Activated CD4-positive, alpha-beta T cell treated with anti-CD3 and anti-CD28 coated beads for 36 hours (primary cell): ENCODE measurements at places on chromosomes 4 and X. TPM values are rescaled to one million over a fixed set of nuclear protein-coding genes. Genes with fewer than 3 reads are reported as not detected.
A peak's percentile ranks its signal among the peaks of the same experiment; 100 is the strongest.

DNA sequence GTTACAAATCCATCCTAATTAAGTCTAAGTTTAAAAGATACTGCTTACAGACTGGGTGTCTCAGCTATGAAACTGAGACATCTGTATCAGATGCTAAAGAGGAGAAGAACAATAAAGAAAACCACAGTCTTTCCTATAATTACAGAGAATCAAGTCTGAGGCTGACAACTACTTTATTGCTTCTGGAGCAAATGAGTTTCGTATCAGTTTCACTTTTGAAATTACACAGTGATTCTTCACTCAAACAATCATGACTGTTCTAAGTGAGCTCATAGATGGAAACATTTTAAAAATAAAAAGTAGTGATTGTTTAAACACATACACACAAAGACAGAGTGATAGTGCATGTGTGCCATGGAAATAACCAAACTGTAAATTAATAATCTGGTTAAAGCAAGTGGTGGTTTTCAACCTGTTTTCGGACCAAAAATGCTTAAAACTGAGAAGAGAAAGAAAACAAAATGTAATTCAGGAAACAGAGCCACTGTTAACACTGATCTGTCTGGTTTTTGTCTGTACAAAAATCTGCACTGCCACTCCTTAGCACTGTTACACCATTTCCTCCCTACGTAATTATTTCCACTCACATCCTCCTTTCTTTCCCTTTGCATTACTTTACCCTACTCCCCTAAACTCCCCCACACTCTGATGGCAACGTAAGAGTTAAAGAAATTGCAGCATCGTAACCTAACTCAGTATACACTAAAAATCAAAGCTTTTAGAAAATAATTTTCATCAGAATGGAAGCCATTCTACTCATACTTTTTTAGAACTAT lies 12.5 kb downstream of the RFC1 start:
- peaks cover 41% of the 10 kb centered on the region for H3K36me3 ChIP-seq
- H3K4me3 ChIP-seq = peak overlapping the region; percentile 70
- no peaks in the 10 kb centered on the region for H3K27me3 ChIP-seq
- peak overlapping the region; percentile 94 for H3K27ac ChIP-seq
- DNase-seq = peak; percentile 47

MSANTD1 gene
- 0.69 TPM for total RNA-seq

SLC4A4 gene
- total RNA-seq = 0.16 TPM

DNA sequence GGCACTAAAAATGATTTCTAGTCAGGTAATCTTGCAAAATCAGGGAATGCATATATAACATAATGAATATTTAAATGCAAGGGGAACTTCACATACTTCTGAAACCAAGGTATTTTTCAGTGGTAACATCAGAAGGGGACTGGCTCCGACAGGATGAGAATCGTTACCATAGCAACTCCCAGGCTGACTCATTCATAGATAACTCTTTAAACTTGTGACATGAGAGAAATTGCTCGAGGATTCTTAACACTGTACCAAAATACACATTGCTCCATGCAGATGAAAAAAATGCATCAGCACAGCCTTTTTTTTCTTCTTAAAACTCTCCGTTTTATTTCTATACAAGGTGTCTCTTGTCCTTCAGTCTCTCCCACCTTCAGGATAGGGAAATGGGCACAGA lies 114.3 kb downstream of the GABRB1 start:
- H3K36me3 ChIP-seq = no peaks in the 10 kb centered on the region
- no peak overlapping the region for H3K27ac ChIP-seq

EDA gene
- total RNA-seq = 1.1 TPM

USP51 gene
- total RNA-seq = 2.5 TPM

GRCh38 chrX:150692831-150693724 lies at the start of gene MTMR1:
Gene MTMR1, plus strand, starts transcription at chrX:150693396. Its CDS starts 135 bp downstream, at chrX:150693531.
- peak within 1 kb of the TSS; percentile 88 for H3K4me3 ChIP-seq
- peaks cover 27% of the 10 kb centered on the region for H3K36me3 ChIP-seq
- H3K4me1 ChIP-seq = peaks cover 69% of the 10 kb centered on the region
- peak within 1 kb of the TSS; percentile 98 for H3K27ac ChIP-seq
- H3K27me3 ChIP-seq = no peaks in the 10 kb centered on the region

DNA sequence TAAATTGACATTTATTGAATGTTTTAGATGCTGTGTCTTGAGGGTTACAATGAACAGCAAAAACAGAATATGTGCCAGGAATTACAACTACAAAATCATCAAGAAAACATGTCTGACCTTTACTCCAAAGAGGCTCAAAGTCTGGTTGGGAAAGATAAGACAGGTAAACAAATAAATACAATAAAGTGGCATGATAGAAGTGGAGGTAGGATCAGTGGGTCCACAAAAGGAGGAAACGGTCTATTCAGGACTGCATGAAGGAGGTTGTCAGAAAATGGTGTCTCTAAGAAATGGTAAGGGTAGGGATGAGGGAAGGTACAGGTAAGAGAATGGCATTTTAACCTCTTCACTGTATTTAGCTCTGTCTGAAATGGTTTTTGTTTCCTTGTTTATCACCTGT lies 3.8 kb downstream of the ARHGEF38 start:
- no peak for DNase-seq
- no peaks in the 10 kb centered on the region for H3K4me1 ChIP-seq
- H3K4me3 ChIP-seq = no peak overlapping the region
- H3K27me3 ChIP-seq = peaks cover 6% of the 10 kb centered on the region

- no peak overlapping the region for H3K27ac ChIP-seq
- H3K4me1 ChIP-seq = no peaks in the 10 kb centered on the region
- no peak overlapping the region for H3K4me3 ChIP-seq
- no peak for DNase-seq
- peaks cover 2% of the 10 kb centered on the region for H3K27me3 ChIP-seq
Measured at GRCh38 chr4:148481636-148482035, 39.4 kb upstream of the NR3C2 start.

SLC26A1 gene
- total RNA-seq = 0.21 TPM

GRCh38 chr4:183349673-183350072 lies 27.4 kb upstream of the CLDN24 start:
- H3K4me3 ChIP-seq = no peak overlapping the region
- H3K27ac ChIP-seq = peak overlapping the region; percentile 37
- peak; percentile 25 for DNase-seq
- peaks cover 16% of the 10 kb centered on the region for H3K27me3 ChIP-seq
- H3K36me3 ChIP-seq = peaks cover 4% of the 10 kb centered on the region

CCSER1 gene
- total RNA-seq = not detected

- no peak overlapping the region for H3K4me3 ChIP-seq
- no peak for DNase-seq
- H3K4me1 ChIP-seq = no peaks in the 10 kb centered on the region
- peaks cover 18% of the 10 kb centered on the region for H3K36me3 ChIP-seq
Measured at GRCh38 chr4:118783887-118784286, 52.0 kb downstream of the SEC24D start.

HSPA4L gene
- total RNA-seq = 2.7 TPM

XAGE2 gene
- total RNA-seq = not detected

CCDC158 gene
- not detected for total RNA-seq

SYNPO2 gene
- 0.16 TPM for total RNA-seq

TMEM31 gene
- 0.25 TPM for total RNA-seq

GRCh38 chrX:23902419-23902818 lies 5.3 kb downstream of the APOO start:
- no peak overlapping the region for H3K4me3 ChIP-seq
- no peak for DNase-seq
- H3K27ac ChIP-seq = no peak overlapping the region
- H3K36me3 ChIP-seq = no peaks in the 10 kb centered on the region
- no peaks in the 10 kb centered on the region for H3K27me3 ChIP-seq
